Right ventricle myocardium inferior (tissue), 1 donor: ENCODE measurements at places on chromosomes 1 and 21. TPM values are rescaled to one million over a fixed set of nuclear protein-coding genes. Genes with fewer than 3 reads are reported as not detected.

DNA sequence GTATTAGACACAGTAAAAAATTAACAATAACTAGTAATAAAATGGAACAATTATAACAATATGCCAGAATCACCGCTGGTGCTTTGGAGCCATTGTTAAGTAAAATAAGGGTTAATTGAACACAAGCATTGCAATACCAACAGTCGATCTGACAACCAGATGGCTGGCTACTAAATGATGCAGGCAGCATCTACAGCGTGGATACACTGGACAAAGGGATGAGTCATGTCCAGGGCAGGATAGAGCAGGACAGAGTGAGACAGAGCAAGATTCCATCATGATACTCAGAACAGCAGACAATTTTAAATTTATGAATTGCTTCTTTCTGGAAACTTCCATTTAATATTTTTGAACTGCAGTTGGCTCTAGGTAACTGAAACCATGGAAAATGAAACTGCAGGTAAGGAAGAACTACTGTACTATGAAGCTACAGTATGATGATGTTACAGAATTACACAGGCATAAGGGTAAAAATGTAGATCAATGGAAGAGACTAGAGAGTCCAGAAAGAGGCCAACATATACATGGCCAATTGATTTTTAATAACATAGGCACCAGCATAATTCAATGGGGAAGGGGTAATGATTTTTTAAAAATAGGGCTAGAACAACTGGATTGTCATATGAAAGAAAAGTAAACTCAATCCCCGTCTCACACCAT, 168.7 kb downstream of the RRAGC start:
- no peak for DNase-seq

GRCh38 chr1:65103807-65104206, 44.2 kb upstream of the AK4 start:
- no peak for DNase-seq

DNA sequence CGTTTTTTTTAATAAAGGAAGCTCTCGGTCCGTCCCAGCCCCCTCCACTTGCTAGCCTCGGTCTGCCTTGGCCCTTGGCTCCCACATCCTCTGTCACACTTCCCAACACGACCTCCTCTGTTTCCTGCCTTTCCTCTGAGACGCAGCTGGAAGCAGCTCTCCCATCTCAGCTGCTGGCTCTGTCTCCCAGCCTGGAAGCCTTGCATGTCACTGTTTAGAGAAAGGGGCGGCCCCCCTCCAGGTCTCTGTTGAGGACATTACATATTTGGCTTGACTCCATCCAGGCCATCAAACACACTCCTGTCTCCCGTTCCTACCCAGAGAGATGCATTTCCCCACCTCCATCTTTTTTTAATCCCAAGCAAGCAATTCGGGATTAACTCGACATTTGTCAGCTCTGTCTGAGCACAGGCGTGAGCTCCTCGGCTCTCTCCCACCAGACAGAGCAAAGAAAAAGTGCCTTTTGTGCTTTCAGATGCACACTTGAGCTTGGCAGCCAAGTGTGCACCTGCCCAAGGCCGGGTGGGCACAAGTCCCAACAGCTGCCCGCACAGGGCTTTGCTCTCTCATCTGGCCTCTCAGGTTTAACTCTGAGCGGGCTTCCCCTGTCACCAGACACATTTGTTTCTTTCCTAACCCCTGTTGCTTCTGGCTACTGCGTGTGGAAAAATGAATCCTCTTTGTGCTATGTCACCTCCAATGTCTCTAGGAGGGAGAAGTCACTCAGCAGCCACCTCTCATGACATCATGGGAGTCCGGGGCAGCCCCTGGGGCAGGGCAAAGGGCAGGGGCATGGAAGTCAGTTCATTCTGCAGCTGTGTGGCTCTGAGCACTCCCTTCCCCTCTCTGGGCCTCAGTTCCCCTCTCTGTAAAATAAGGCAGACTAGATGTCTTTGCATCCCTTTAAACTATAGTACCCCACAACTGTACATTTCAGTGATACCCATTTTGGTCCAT, 108.3 kb downstream of the KCND3 start:
- peak; percentile 69 for DNase-seq

GRCh38 chr1:34597877-34598514, 156.9 kb upstream of the GJB5 start:
- DNase-seq, result no peak

DNA sequence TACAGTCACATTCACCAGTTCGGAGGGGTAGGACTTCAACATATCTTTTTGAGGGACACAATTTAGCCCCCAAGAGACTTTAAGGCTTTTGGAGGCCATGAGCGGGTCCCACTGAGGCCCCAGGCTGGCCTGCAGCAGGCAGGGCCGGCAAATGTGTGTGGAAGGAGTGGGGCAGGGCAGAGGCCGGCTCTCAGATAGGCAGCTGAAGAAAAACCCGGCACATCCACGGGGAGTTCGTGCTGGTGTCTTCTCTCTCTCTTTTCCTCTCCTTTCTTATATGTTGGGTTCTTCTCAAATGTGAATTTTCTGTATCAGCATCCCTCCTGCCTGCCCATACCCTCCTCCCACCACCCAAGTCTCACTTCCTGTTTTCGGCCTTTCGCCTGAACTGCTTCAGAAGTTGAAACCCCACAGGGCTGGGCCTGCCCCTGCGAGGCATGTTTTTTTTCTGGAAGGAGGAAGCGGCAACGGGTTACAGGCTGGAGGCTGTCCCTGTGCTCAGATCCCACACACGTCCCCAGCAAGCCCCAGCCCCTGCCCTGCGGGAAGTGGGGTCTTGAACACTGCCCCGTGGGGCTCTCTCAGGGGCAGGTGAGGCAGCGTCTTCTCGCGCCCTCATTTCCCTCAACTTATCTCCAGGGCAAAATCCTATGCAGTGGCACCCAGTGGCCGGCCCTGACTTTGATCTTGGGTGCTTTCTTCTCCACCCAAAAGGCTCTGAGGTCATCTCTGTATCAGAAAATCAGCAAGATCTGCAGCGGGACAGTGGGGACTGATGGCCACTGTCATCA, 9.7 kb upstream of the UMODL1 start:
- peak; percentile 71 for DNase-seq

DNA sequence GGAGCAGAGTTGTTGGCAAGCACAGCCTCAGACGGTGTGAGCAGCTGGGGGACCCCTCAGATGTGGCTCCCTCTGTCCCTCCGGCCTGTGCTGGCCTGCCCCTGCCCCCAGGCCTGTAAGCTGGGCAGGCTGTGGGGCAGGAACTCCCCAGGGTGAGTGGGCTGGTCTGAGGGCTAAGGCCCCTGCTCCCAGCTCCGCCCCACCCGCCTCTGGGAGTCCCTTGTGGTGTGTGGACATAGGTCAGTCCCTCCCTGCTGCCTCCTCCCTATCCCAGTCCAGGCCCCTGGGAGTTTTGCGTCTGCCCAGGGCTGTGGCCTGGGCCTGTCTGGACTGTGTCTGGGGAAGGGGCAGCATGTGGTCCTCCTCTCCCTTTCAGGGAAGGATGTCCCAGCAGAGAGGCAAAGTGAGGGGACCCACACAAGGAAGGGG, 3.6 kb upstream of the VWA1 start:
- DNase-seq, result peak; percentile 85

DNA sequence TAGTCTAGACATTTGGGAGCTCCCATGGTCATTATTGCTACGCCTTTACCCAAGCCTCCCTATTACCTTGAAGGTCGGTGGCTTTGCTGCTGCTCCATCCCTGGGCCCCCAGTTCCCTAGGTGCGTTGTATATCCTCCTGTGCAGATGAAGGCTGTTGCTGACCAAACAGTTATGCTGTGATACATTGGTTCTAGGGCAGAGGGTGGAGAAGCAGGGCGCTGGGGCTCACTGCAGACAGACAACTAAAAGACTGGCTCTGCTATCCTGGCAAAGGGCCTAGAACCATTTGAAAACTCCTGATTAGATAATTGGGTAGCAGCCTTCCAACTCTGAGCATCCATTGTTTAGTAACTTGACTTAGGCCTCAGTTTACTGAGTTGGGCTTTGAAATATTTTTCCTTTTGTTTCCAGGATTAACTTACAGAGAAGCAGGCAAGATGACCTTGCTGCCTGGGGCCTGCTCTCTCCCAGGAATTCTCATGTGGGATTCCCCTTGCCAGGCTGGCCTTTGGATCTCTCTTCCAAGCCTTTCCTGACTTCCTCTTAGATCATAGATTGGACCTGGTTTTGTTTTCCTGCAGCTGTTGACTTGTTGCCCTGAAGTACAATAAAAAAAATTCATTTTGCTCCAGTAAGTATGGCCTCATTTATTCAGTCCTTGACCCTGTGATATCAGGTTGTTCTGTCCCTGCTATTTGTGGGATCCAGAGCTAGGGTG, 15.5 kb downstream of the CHI3L2 start:
- DNase-seq, result no peak

DNA sequence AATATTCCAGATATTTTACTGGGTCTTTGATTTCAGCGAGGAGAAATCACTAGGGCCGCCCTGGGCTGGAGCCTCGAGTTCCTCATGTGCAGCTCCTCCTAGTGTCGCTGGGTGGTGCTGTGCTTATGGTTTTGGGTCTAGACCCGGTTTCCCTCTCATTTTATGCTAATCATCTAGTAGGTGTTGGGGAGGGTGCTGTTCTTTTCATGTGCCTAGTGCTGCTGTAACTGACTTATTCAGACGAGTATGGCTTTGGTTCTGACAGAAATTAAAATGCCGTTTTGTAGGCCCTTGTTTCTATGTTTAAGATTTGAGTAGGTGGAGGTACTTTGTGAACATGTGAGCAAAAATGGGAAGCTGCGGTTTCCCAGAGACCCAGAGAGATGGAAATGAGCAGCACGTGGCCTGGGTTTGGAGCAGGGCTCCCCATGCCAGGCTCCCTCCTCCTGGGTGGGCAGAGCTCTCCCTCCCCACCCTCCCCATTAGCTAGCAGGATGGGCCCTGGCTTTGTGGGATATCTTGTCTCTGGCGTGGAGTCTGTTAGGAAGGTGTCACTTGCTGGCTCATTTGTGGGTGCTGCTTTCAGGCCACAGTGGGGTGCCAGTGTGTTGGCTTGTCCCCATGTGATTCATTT, 74.0 kb upstream of the GPR88 start:
- peak; percentile 76 for DNase-seq

DNA sequence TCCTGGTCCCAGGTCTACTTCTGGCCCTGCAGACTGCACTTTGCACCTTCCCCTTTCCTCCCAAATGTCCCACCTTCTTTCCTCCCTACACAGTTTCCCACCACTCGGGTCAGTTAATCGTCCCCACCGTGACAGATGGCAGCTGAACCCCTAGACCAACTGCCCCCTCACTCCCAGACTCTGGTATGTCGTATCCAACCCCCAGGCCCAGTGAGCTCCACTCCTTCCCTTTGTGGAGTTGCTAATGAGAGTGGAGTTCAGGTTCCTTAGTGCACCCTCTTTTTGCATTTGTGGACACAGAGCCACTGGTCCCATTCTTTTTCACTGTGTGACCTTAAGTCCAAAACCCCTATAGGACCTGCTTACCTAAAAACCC, 1.8 kb downstream of the MAN1C1 start:
- no peak for DNase-seq

- DNase-seq, result no peak
These were observed 9.4 kb upstream of the GNL2 start for GRCh38 chr1:37605061-37605650.

C2CD4D gene
- total RNA-seq, result not detected

LCE6A gene
- total RNA-seq, result not detected

GNAT2 gene
- not detected for total RNA-seq

SMIM1 gene
- 13.0 TPM for total RNA-seq

ZNF683 gene
- 0.14 TPM for total RNA-seq
